NCI-H2081 (cell line): ENCODE measurements at places on chromosomes 6 and 20.

- DNase-seq: no peak
Measured at GRCh38 chr6:21186479-21187055, 407.0 kb upstream of the SOX4 start.

DNA sequence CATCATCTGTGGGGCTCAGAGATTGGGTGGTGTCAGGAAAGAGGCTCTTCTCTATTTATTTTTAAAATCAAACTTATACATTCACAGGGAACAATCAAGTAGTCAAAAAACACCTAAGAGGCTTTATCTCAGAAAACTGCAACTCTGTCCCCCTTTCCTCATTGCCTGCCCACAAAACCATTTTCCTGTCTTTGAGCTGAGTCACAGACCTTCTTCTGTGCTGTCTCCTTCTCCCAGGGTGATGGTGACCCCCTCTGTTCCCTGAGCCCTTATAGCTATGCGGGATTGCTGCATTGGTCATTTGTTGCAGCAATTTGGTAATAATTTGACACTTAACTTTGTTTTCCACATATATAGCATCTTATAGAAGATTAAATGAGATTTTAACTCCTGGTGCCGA, 195.2 kb upstream of the PROKR2 start:
- DNase-seq: no peak

- no peak for DNase-seq
Measured at GRCh38 chr20:11652128-11652527, 265.6 kb upstream of the BTBD3 start.

- no peak for DNase-seq
Measured at GRCh38 chr6:30112402-30112994, 392 bp downstream of the TRIM31 start.

GRCh38 chr6:168732676-168733075, 291.7 kb downstream of the SMOC2 start:
- DNase-seq: no peak

- no peak for DNase-seq
Measured at GRCh38 chr6:112683926-112684325, 336.8 kb downstream of the RFPL4B start.

DNA sequence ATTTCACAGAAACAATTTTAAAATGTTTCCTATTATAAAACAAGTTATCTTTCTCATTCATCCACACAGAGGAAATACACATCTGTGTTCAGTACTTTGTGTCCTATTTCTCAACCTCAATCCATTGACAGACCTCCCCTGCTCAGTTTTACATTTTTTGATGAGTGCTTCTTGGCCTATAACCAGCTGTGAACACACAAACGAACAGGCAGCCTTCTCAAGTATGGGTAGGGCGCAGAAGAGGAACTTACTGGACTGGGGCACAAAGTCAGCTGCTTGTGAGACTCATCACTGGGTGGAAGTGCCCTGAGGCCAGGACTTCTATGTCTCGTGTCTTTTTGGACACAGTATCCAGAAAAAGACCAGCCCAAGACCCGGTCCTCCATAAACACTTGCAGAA, 2.8 kb downstream of the RPS6KA2 start:
- no peak for DNase-seq

DNA sequence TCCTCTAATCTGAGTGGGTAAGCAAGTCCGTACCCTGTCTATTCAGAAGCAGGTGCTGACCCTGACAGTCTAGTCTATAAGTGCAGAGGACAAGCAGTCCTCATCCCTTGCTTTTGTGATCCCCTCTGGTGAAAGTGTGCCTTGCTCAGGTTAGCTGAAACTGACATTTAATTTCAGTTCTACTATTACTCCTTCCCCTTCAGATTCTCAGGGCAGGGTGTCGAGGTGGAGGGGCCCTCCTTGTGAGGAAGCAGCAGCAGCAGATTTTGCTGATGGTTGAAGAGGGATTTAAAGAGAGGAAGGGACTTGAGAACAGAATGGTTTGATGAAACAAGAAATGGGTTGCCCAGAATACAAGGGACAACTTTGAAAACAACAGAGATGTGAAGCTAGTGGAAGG, 309.3 kb downstream of the CLIC5 start:
- no peak for DNase-seq

DNA sequence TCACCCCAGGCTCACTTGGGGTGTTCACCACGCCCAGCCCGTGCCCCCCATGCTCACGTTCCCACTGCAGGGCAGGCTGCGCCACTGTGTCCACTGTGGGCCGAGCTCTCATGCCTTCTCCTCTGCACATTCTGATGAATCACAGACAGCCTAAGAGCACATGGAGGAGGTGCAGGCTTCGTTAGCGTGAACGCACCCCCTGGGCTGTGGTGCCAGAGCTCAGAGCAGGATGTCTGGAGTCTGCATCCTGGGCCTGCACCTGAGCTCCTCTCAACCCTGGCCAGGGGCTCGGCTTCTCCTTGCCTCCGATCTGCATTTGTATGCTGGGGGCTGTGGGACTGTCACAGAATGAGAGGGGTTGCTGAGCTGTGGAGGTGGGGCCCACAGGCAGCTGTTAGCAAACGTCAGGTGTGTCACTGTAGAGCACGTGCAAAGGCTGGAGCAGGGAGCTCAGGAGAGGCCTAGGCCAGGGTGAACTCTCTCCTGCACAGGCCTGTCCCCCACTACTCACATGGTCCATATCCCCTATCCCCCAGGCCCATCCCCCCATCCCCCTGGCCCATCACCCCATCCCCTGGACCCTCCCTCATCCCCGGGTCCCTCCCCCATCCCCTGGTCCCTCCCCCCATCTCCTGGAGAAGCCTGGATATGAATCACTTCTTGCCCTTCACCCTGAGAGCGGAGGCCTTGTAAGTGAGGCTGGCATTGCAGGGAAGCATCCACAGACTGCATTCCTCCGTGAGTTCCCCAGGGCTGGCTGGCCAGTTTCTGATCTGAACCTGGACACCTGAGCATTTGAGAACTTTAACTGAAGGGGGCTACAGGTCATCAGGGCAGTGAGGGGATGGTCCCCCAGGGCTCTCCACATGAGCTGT, 309.5 kb downstream of the TAF4 start:
- no peak for DNase-seq

DNA sequence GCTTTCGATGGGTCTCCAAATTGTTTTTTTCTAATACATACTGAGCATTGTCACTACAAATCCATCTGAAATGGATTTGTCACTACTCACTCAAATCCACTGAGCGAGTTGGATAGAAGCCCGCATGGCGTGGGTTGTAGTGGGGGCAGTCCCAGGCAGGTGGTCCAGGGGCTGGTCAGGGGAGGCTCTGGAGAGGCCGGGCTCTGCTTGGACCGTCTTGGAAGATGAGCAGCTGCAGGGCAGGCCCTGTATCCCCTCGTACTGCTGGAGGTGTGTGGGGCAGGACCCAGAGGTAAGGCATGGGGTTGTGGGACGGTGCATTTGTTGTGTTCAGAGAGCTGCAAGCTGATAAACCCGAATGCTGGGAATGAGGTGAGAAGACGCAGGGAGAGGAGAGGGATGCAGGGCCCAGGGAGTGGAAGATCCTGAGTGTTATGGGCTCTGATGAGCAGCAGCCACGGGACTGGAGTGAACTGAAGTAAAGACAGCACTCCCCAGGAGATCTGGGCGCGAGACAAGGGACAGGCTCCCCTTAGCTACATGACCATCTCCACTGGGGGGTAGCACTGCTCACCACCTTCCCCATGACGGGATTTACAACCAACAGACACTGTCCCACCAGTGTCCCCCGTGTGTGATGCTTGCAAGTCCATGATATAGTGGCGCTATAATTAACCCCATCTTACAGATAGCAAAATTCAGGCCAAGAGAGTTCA, 45.9 kb downstream of the PSMG4 start:
- DNase-seq: no peak

DNA sequence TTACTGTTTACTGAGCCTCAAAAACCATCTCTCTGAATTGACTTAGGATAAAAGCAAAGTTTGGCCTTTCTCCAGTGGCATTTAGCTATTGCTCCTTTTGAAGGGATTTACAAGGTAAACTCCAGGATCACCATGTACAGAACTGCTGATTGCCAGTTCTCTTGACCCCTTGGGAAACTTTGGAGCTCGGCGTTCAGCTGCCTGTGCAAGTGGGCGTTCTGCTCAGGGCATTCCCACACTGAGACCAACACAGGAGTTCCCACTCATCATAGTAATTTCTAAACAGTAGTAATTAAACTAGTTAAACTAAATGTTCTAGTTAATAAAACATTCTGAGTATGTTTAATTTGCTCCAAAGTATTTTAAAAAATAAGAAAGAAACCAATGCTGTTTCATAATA, 14.9 kb downstream of the KCNQ5 start:
- DNase-seq: no peak

GRCh38 chr6:30962716-30963115, 20.8 kb upstream of the MUC21 start:
- no peak for DNase-seq

DNA sequence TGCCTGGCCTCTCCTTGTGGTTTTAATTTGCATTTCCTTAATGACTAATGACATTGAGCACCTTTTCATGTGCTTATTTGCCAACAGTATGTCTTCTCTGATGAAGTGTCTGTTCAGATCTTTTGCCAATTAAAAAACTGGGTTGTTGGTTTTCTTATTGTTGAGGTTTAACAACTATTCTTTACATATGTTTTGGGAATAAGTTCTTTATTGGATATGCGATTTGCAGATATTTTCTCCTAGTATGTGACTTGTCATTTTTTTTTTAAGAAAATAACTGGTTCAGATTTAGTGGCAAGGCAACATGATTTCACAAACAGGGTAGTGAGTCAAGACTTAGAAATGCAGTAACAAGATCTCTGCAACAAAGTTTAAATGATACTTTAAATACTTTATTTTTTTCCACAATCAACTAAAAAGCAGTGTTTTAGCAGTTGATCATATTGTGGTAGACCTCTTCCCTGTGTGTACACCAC, 67.8 kb downstream of the TIAM2 start:
- DNase-seq: no peak
